ENCODE measurements at places on chromosomes 12 and 14. TPM values are rescaled to one million over a fixed set of nuclear protein-coding genes. Genes with fewer than 3 reads are reported as not detected.

OVCH1 gene
- total RNA-seq = not detected

RDH12 gene
- not detected for total RNA-seq

HIP1R gene
- 29.0 TPM for total RNA-seq

SOX5 gene
- 0.34 TPM for total RNA-seq

KCNH3 gene
- 2.9 TPM for total RNA-seq

All from activated T-helper 2 cell treated with anti-CD3 and anti-CD28 coated beads, Interferon-gamma antibody, Interleukin-2, Interleukin-4, amounts not matched to agents 10 μg/mL and 5 μg/mL and 100 μg/mL, durations not matched to agents 14 hours and 24 hours and 36 hours (primary cell).